ENCODE measurements at places on chromosomes 16 and 17.

- H3K27me3 ChIP-seq: no peaks in the 10 kb centered on the region
- H3K4me1 ChIP-seq: no peaks in the 10 kb centered on the region
- DNase-seq: no peak
- no peak overlapping the region for H3K4me3 ChIP-seq
These were observed 40.0 kb downstream of the IL21R start for GRCh38 chr16:27441998-27442397.

GRCh38 chr17:81483085-81483861 lies 29.3 kb downstream of the ACTG1 start:
- H3K36me3 ChIP-seq: no peaks in the 10 kb centered on the region
- DNase-seq: no peak
- H3K27ac ChIP-seq: no peak overlapping the region
- H3K4me1 ChIP-seq: no peaks in the 10 kb centered on the region
- peak overlapping the region; percentile 55 for H3K4me3 ChIP-seq

- peak overlapping the region; percentile 47 for H3K4me3 ChIP-seq
- H3K36me3 ChIP-seq: no peaks in the 10 kb centered on the region
These were observed 577 bp upstream of the HS3ST2 start for GRCh38 chr16:22813223-22813947.

- peaks cover 59% of the 10 kb centered on the region for H3K36me3 ChIP-seq
- H3K27ac ChIP-seq: no peak overlapping the region
- H3K4me1 ChIP-seq: peaks cover 5% of the 10 kb centered on the region
- DNase-seq: no peak
- no peaks in the 10 kb centered on the region for H3K27me3 ChIP-seq
- H3K4me3 ChIP-seq: no peak overlapping the region
These were observed 10.3 kb downstream of the PHB1 start for GRCh38 chr17:49404361-49404760.

DNA sequence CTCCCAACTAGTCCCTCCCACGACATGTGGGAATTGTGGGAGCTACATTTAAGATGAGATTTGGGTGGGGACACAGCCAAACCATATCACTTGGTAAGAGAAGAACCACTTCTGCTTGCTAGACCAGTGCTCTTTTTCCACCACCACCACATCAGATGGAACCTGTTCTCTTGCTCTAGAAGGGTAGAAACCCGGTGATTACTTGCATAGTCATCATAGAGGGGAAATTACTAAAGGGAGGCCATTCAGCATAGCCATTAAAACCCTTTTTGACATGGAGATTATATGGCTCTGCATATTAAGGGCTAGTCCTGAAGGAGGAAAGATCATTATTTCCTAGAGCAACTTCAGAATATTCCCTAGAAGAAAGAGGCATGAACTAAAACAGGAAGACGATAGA lies 1188.0 kb downstream of the CDH11 start:
- H3K36me3 ChIP-seq: no peaks in the 10 kb centered on the region
- no peak for DNase-seq
- H3K27ac ChIP-seq: no peak overlapping the region

DNA sequence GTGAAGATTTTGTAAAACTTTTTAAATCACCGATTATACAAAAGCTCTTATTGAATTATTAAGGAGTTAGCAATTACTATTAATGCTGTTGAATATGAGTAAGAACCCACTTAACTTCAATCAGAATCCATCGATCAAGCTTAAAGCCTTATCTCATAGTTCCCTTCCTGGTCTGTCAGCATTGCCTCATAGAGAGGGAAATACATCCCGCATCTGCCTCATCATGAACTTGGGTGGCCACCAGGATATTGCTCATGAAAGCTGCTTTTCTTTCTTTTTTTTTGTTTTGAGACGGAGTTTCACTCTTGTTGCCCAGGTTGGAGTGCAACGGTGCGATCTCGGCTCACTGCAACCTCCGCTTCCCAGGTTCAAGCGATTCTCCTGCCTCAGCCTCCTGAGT lies 66.7 kb downstream of the PIGL start:
- no peaks in the 10 kb centered on the region for H3K27me3 ChIP-seq
- DNase-seq: no peak
- H3K4me1 ChIP-seq: peaks cover 37% of the 10 kb centered on the region
- no peak overlapping the region for H3K27ac ChIP-seq
- H3K4me3 ChIP-seq: no peak overlapping the region

DNA sequence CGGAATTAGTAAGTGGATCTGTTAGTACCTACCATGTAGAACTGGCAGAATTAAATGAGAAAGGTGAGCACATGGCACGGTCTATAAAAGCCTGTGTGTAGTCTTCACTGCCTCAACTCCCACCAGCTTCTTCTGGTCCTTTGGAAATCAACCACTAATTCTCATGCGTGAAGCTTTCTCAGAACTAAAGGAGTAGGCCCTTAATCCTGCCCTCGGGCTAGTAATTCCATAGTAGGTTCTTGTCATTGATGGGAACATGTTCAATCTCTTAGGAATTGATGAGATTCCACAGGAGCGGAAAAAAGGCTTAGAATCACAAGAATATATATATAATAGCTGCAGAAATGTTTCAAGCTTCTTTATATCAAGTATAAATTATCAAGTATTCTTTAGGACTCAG lies 21.7 kb downstream of the CDR2 start:
- no peak overlapping the region for H3K4me3 ChIP-seq
- H3K27me3 ChIP-seq: no peaks in the 10 kb centered on the region
- peaks cover 12% of the 10 kb centered on the region for H3K4me1 ChIP-seq
- H3K27ac ChIP-seq: no peak overlapping the region
- no peak for DNase-seq

DNA sequence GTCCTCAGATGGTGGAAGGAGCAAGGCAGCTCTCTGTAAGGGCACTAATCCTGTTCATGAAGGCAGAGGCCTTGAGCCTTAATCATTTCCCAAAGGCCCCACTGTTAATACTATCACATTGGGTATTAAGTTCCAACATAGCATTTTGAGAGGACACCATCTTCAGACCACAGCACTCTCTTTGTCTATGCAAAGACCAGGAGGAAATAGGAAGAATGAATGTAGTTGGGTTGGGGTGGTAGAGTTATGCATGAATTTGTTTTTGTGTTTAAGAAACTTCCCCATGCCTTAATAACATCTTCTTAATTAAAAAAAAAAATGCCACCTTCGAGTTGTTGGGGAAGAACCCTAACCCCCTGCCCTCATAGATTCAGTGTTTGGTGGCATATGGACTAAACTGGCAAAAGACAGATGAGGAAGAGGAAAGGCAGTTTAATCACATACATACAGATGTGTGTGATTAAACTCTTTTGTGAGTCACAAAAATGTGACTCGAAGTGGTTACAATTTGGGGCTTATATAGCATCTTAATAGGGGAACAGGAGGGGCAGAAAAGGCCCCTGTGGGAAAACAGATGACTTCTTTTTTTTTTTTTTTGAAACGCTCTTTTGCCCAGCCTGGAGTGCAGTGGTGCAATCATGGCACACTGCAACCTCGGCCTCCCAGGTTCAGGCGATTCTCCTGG lies 35.0 kb upstream of the SLC5A10 start:
- H3K4me1 ChIP-seq: peaks cover 14% of the 10 kb centered on the region
- no peak for DNase-seq
- H3K36me3 ChIP-seq: peaks cover 21% of the 10 kb centered on the region
- no peak overlapping the region for H3K27ac ChIP-seq
- H3K27me3 ChIP-seq: no peaks in the 10 kb centered on the region
- no peak overlapping the region for H3K4me3 ChIP-seq

DNA sequence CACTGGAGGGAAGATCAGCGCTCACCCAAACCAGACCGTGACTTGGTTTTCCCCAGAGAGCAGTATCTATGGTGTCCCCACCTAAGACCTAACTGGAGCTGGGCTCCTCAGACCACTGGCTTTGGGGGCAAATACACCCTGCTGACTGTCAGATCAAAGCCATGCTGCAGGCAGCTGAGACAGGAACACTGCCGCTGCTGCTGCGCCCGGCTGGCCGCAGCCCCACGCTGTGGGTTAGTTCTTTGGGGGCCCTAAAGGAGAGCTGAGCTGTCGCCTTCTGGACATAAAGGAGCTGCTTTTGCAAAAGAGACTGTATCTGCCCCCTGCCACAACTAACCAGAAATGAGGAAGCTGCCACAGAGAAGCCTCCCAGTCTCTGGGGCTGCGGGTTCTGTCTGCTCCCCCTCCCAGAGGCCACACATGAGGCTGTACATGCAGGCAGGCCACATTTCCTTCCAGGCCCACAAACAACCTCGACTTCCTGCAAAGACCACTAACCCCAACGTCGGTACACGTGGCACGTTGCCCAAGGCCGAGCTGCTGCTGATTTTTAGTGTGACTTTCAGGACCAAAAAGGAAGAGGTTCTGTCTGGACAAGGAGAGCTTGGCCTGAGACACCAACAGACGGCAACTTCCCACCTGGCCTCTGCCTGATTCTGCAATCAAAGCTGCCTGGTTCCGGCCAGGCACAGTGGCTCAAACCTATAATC lies 18.2 kb upstream of the ABR start:
- peaks cover 9% of the 10 kb centered on the region for H3K4me1 ChIP-seq
- peak overlapping the region; percentile 40 for H3K27ac ChIP-seq
- no peak overlapping the region for H3K4me3 ChIP-seq
- H3K27me3 ChIP-seq: no peaks in the 10 kb centered on the region

- no peaks in the 10 kb centered on the region for H3K36me3 ChIP-seq
- H3K4me1 ChIP-seq: no peaks in the 10 kb centered on the region
- no peak overlapping the region for H3K27ac ChIP-seq
- H3K27me3 ChIP-seq: no peaks in the 10 kb centered on the region
- H3K4me3 ChIP-seq: no peak overlapping the region
These were observed 170.0 kb downstream of the ENGASE start for GRCh38 chr17:79244665-79245064.

GRCh38 chr17:17361543-17361866 lies 58.3 kb downstream of the NT5M start:
- no peak overlapping the region for H3K27ac ChIP-seq
- no peaks in the 10 kb centered on the region for H3K36me3 ChIP-seq
- H3K4me1 ChIP-seq: peaks cover 7% of the 10 kb centered on the region
- no peaks in the 10 kb centered on the region for H3K27me3 ChIP-seq
- H3K4me3 ChIP-seq: no peak overlapping the region

GRCh38 chr17:38563362-38564253 lies 42.1 kb downstream of the SRCIN1 start:
- H3K4me3 ChIP-seq: no peak overlapping the region
- peaks cover 37% of the 10 kb centered on the region for H3K4me1 ChIP-seq
- no peak overlapping the region for H3K27ac ChIP-seq
- DNase-seq: no peak

Measured in right atrium auricular region (tissue), 2 donors.